ENCODE measurements at places on chromosomes 7 and 10. TPM values are rescaled to one million over a fixed set of nuclear protein-coding genes. Genes with fewer than 3 reads are reported as not detected.

DNA sequence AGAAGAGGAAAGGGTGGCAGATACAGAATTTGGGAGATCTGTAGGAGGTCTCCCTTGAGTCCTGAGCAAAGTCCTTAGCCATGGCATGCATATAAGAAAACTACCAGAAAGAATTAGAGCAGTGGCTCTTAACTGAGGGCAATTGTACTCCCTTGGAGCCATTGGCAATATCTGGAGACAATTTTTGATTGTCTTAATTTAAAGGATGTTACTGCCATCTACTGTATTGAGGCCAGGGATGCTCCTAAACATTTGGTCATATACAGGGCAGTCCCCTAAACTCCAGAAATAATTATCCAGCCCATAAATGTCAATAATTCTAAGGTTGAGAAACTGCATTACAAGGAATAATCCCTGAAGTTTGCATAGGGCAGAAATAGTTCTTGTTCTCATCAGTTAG lies 136.4 kb upstream of the ODAD2 start:
- DNase-seq, result no peak

AGAP3 gene
- 63.0 TPM for polyA plus RNA-seq

FAM13C gene
- 6.6 TPM for polyA plus RNA-seq

- no peak for DNase-seq
These were observed 42.5 kb downstream of the SORCS3 start for GRCh38 chr10:104683567-104683966.

- no peak for DNase-seq
These were observed 214.4 kb downstream of the FAM107B start for GRCh38 chr10:14560274-14560673.

GRCh38 chr10:69483963-69484362 lies 32.7 kb downstream of the TSPAN15 start:
- no peak for DNase-seq

SAMD9L gene
- polyA plus RNA-seq, result 3.8 TPM

- DNase-seq, result no peak
These were observed 141.7 kb upstream of the CCDC6 start for GRCh38 chr10:60048091-60048501.

SMO gene
- polyA plus RNA-seq, result 108 TPM

GRCh38 chr7:74206589-74207120 lies 3.2 kb upstream of the LAT2 start:
- DNase-seq, result no peak

ANKRD2 gene
- polyA plus RNA-seq, result 0.47 TPM

- DNase-seq, result no peak
These were observed 53.1 kb upstream of the KDM7A start for GRCh38 chr7:140229591-140230515.

- no peak for DNase-seq
These were observed 3.0 kb upstream of the NCAPG2 start for GRCh38 chr7:158707610-158708009.

GRCh38 chr10:119355930-119356329 lies 148.6 kb downstream of the GRK5 start:
- DNase-seq, result no peak

DNA sequence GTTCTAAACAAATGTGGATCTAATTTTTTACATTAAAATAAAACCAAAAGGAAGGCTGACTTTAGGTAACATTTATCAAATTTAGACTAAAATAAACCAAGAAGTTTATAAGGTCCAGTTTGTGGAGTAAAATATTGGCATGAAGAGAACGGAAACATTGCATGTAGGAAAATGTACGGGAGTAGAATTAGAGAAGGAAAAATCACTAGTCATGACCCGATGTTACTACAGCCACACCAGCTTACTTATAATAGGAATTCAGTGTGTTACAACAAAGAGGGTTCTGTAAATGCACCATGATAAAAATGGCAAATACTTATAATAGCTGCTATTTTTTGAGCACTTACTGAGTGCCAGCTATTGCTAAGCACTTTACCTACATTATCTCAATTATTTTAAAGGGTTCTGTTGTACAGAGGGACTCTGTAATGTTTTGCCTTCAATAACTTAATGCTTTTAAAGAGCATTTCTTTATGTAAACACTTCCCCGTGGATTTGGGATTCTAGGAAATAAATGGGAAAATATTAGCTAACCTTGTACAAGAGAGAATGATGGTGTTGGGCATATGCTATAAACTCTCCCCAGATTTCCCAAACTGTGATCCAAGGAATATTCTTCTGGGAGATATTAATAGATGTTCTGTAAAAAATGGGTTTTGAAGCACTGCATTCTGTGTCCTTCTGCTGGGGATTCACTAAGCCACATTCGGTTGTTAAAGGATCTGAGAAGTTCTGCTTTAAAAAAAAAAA lies 296.7 kb downstream of the BBS9 start:
- no peak for DNase-seq

DNA sequence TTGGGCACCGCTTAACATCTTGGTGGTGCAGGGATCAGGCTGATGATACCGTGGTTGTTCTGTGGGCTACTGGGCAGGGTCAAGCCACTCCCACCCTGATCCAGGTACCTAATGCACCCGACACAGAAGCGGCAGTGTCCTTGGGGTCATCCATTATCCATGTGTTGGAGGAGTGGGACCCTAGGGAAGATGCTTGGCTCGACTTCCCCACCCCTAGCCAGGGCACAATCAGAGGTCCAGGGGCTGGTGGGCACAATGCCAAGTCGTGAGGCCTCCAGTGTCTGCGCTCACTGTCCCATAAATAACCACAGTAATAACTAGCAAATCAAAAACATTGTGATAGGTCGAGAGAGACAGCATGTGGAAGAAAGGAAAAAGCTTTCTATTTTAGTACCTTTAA lies 37.7 kb downstream of the HTRA1 start:
- DNase-seq, result no peak
